Activated naive CD4-positive, alpha-beta T cell treated with anti-CD3 and anti-CD28 coated beads, Interleukin-2, amount 50 U/mL, for 72 hours (primary cell): ENCODE measurements at places on chromosomes 1 and 21.

GRCh38 chr1:156281693-156282478, 739 bp downstream of the SMG5 start:
- peak; percentile 20 for DNase-seq

GRCh38 chr21:41302976-41303375, 13.6 kb upstream of the FAM3B start:
- DNase-seq = no peak

GRCh38 chr1:55670331-55671082, 455.3 kb upstream of the USP24 start:
- DNase-seq = no peak

- no peak for DNase-seq
Measured at GRCh38 chr21:37193676-37194075, 73.5 kb downstream of the VPS26C start.

- no peak for DNase-seq
Measured at GRCh38 chr1:115473986-115474565, 136.0 kb upstream of the NGF start.
